Mesothelial cell of epicardium (in vitro differentiated cells): ENCODE measurements at places on chromosomes 3 and 15.

- no peak for DNase-seq
Measured at GRCh38 chr3:9897408-9898372, 5.0 kb upstream of the IL17RE start.

DNA sequence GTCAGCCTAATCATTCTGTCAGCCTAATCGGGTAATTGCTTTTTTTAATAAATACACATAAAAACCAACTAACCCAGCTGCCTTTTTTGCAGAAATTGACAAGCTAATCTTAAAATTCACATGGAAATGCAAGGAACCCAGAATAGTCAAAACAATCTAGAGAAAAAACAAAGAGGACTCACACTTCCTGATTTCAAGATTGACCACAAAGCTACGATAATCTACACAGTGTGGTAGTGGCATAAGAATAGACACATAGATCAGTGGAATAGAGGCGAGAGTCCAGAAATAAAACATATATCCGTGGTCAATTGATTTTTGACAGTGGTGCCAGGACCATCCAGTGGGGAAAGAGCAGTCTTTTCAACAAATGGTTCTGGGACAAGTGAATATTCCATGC lies 2.4 kb upstream of the C3orf20 start:
- DNase-seq: no peak

GRCh38 chr3:111782943-111783342 lies 76.1 kb upstream of the PHLDB2 start:
- no peak for DNase-seq

DNA sequence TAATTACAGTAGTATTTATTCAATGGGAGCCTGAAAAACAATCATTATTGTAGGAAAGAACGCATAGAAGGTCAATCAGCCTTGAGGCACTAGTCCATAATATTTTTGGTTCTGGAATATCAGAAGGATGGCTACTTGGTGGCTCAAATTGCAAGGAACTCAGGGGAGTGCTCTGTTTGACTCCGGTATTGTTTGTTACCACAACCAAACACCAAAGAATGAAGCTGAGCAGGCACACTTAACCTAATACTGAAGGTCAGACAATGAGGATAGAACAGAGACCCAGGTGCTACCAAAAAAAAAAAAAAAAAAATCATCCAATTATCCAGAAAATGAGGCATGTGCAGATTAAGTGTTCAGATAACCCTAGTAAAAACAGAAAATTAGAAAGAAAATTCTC lies 11.1 kb upstream of the SATB1 start:
- no peak for DNase-seq

DNA sequence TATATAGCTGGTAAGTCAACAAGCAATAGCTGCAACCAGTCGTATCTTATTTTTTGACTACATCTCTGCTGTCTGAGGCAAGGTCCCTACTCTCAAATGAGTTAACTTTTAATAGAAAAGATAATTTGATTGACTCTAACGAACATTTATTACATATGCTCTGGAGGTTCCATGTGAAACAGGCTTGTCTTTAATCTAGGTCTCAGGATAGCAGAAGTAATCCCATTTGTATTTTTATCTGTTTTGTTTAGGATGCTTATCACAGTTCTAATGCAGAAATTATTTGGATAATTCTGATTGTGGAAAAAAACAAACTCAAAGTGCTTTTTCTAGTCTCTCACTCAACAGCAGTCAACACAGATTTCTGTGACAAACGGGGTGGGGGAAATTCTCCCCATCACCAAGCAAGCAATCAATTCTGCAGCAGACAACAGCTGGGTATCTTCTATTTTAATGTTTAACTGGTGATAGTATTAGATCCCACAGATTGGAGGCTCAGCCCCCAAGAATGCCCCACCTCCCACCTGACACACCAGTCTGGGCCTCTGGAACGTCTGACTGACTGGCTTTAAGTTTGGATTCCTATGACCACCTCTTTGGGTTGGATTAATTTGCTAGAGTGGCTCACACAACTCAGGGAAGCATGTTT lies 58.8 kb downstream of the ITPR1 start:
- no peak for DNase-seq

- no peak for DNase-seq
Measured at GRCh38 chr3:169146866-169147237, 516.7 kb downstream of the MECOM start.

GRCh38 chr15:53477981-53478766 lies 281.3 kb downstream of the WDR72 start:
- no peak for DNase-seq
